ENCODE measurements at places on chromosomes 1 and 21.
A peak's percentile ranks its signal among the peaks of the same experiment; 100 is the strongest.

DNA sequence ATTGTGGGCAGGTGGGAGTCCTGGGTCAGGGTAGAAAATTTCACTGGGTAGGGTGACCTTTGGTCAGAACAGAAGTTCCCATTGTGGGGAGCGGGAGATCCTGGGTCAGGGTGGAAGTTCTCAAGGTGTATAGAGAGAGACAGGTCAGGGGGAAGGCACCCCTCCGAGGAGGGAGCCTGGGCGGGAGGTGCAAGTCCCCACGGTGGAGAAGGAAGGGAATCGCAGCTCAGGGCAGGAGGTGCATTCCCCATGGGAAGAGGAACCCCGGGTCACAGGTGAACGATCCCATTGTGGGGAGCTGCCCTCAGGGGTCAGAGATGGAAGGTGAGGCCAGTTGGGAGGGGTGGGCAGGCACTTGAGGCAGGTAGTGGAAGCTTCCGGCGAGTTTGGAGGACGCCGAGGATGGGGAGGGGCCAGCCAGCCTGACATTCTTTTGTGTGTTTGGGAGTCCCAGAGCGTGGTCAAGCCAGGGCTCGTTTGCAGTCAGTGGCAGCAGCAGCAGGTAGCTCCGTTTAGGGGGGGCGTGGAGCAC lies 637 bp downstream of the LYPLA2 start:
- peak; percentile 51 for DNase-seq

DNA sequence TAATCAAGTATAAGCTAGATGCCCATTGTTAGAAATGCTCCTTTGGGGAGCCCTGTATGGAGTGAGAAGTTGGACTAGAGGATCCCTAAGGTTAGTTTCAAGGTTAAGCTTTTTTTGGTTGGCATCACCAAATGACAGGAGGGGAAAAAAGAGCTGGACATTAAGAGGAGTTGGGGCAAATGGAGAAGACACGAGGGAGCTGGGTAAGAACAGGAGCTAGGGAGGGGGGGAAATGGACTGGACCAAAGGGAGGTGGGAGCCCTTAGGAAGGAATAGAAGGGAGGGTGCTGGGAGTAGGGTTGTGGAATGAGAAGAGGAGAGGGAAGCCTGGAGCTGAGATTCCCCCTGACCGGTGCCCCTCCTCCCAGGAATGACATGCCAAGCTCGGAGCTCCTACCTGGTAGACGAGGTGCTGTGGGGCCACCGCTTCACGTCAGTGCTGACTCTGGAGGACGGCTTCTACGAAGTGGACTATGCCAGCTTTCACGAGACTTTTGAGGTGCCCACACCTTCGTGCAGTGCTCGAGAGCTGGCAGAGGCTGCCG lies 5.9 kb downstream of the KCNJ9 start:
- DNase-seq, result no peak

DNA sequence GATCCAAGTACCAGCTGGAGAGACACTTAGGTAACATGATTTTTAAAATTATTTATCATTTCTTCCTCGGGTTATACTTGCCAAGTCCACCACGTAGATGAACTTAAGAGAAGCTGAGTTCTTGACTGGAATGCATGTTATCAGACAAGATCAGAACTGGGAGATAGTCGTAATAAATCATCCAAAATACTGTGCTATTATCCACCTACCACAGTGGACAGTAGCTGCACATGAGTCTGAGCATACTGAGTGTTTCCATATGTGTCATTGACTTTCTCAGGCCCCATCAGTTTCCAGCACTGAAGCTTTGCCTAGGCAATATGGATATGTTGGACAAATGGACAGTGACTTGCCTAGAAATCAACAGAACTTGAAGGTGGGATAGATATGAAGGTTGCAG lies 77.9 kb upstream of the RRP15 start:
- no peak for DNase-seq

DNA sequence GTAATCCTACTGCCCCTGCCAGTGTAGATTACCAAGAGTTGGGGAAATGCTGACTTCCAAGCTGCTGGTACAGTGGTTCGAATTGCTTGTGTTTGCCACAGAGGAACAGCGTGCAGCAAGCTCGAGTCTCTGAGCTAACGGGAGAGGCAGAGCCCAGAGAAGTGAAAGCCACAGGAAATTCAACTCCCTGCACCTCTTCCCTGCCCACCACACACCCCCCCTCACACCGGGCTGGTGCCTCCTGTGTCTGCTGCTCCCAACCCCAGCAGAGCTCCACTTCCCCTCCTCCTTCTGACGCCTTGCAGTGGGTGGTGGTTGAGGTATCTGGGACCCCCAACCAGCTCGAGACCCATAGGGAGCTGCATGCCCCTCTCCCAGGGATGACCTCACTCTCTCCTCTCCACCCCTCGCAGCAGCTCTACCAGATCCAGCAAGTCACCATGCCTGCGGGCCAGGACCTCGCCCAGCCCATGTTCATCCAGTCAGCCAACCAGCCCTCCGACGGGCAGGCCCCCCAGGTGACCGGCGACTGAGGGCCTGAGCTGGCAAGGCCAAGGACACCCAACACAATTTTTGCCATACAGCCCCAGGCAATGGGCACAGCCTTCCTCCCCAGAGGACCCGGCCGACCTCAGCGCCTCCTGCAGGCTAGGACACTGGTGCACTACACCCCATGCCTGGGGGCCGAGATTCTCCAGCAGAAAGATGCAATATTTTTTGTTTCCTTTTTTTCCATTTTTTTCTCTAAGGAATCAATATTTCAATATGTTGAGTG lies 13.1 kb upstream of the KCNQ4 start:
- no peak for DNase-seq

GRCh38 chr1:107105914-107106313 lies 34.9 kb upstream of the NTNG1 start:
- DNase-seq, result no peak

DNA sequence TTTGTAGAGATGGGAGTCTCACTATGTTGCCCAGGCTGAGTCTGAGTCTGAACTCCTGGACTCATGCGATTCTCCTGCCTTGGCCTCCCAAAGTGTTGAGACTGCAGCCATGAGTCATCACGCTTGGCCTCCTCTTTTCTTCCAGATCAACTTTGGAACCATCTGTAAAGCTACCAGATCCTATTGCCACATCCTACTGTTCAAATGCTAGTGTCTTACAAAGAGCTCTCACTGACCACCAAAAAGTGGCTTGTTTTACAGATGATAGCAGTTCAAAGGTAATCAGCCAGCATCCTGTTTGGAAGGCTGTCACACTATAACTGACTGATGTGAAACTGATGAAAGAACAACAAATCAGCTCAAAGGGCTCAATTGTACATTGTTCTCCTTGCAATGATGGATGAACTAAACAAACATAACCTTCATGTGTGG lies 221.6 kb downstream of the AKT3 start:
- no peak for DNase-seq

- peak; percentile 96 for DNase-seq
Observed at GRCh38 chr1:86765073-86765472, 60.7 kb downstream of the SH3GLB1 start.

Data from hematopoietic multipotent progenitor cell treated with erythropoietin and hydrocortisone succinate and interleukin-3 and kit ligand, for 6 days (in vitro differentiated cells).